ENCODE measurements at places on chromosomes 5 and 9. TPM values are rescaled to one million over a fixed set of nuclear protein-coding genes. Genes with fewer than 3 reads are reported as not detected.

DNA sequence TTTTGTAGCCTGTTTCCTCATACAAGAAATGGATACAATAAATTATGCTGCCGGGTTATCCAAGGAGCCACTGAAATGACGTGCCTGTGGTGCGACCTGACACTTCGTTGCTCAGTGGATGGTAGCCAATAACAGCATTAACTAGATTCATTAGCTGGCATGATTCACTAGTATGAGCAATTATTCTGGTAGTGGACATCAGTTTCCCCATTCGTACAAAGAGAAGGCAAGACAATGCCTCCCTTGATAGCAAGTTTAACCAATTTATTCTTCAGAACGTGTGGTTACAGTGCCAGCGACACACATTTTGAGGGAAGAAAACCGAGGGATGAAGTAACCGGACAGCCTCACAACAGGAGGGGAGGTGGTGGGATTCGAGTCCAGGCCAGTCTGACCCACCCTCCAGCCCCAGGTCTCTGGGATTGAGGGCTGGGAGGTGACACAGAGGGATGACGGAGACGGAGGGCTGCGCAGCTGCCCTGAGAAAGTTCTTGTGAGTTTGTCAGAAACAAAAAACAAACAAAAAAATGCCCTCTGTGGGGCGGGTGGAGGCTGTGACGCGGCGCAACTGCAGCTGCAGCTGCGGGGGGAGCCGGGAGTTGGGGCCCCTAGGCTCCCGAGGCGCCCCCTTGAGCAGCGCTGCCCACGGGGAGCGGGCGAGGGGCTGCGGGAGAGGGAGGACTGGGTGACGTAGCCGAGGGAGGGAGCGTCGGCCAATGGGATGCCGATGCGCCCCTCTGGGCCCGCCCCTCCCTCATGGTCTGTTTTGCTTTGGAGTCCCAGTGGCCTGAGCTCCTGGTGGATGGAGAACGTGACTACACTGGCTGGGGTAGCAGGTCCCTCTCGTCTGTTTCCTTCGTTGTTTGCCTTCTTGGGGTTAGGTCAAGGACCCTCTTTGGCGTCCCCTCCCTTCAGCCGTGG lies 10.9 kb downstream of the LHX2 start:
- DNase-seq = no peak

The CDO1 gene
- 73.2 TPM for total RNA-seq

The CSF2 gene
- not detected for total RNA-seq

- DNase-seq = no peak
These were observed 367.6 kb downstream of the GLIS3 start for GRCh38 chr9:3931996-3932906.

GRCh38 chr5:59777028-59777427 lies 116.5 kb downstream of the PDE4D start:
- DNase-seq = no peak
